Lung (tissue), 17 donors: ENCODE measurements at places on chromosomes 4 and X.

- peak; percentile 75 for DNase-seq
Measured at GRCh38 chr4:113452868-113453620, 308.5 kb downstream of the CAMK2D start.

DNA sequence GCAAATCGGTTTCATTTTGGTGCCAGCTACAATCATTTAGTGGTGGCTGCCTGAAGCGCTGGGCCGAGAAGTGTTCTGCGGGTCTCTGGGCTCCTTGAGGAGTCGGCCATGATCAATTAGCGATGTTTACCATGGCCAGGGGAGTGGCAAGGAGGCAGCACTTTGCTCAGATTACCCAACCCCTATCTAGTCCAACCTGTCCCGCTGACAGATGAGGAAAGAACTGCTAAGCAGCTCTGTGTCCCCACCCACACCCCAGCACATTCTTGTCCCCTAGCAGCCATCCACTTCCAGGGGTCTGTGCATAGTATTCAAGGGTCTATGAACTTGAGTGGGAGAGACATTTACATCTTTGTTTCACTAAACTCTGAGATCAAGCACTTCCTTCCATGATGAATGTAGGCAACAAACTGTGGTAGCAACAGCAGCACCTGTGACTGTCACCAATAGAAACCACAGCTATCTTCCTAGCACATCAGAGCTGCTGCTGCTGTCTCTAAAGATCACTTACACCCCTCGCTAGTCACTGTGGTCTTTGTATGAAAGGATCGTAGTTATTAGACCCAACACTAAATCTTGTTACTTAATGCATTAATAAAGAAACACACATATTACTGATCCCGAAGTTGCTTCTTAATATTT, 331.6 kb downstream of the BCOR start:
- DNase-seq: no peak

- DNase-seq: no peak
Measured at GRCh38 chr4:118825799-118826198, 10.1 kb downstream of the SEC24D start.

GRCh38 chr4:24096603-24097002, 206.8 kb upstream of the PPARGC1A start:
- DNase-seq: no peak

DNA sequence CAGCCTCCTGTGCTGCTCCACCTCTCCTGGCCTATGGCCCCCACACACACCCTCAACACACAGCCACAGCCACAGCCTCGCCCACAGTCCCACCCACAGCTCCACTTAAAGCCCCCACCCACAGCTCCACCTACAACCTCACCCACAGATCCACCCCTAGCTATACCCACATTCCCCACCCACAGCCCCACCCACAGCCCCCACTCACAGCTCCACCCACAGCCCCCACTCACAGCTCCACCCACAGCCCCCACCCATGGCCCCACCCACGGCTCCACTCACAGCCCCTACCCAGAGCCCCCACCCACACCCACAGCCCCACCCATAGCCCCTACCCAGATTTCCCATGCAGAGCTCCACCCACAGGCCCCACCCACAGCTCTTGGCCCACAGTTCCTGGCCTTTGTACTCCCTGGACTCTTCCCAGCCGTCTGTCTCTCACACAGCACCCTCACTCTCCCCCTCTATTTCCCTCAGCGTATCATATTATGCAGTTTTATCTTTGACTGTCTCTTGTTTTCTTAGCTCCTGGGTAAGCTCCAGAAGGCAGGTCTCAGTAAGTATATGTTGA, 322.5 kb downstream of the EVC2 start:
- peak; percentile 31 for DNase-seq

GRCh38 chr4:113760094-113760794, 1.3 kb downstream of the CAMK2D start:
- DNase-seq: peak; percentile 47

GRCh38 chrX:149003863-149004660, 501.0 kb downstream of the IDS start:
- no peak for DNase-seq

DNA sequence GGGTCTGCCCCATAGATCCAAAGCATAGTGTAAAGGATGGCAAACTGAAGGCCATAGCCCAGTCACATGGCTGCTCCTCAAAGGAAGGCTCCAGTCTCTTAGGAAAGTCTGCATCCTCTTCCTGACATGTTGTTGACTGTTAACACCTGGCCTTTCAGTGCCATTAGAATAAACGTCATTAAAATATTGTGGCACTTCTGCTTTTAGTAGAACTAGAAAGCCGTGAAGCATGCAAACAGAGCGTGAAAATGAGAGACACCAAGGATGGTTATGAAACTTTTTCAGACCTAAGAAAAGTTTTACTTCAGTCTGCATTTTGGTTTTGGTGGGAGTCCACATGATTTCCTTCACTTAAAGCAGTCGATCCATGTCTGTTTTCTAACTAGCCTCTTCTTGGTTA, 41.1 kb upstream of the AFF2 start:
- no peak for DNase-seq

GRCh38 chr4:100879471-100879870, 361.6 kb upstream of the EMCN start:
- DNase-seq: no peak

- DNase-seq: no peak
Measured at GRCh38 chr4:3681191-3681590, 85.0 kb upstream of the ADRA2C start.

- DNase-seq: no peak
Measured at GRCh38 chr4:147104768-147105167, 159.1 kb upstream of the TTC29 start.

DNA sequence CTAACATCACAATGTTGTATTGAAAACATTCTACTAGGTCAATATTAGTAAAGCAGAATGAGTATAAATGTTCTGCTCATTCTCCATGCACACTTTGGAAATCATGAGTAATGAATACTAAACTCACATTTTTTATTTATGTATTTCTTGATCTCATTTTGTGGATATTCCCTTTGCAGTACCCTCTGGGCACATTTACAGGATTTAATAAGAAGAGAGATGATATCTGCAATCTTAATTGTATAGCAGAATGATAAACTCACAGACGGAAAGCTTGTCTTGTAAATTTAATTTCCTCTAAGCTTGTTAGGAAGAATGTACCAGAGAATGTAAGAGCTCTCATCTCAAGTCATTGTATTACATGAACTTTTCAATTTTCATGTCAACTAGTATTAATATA, 1279.7 kb downstream of the PCDH7 start:
- DNase-seq: no peak

- no peak for DNase-seq
Measured at GRCh38 chrX:137771537-137771936, 205.6 kb downstream of the ZIC3 start.

DNA sequence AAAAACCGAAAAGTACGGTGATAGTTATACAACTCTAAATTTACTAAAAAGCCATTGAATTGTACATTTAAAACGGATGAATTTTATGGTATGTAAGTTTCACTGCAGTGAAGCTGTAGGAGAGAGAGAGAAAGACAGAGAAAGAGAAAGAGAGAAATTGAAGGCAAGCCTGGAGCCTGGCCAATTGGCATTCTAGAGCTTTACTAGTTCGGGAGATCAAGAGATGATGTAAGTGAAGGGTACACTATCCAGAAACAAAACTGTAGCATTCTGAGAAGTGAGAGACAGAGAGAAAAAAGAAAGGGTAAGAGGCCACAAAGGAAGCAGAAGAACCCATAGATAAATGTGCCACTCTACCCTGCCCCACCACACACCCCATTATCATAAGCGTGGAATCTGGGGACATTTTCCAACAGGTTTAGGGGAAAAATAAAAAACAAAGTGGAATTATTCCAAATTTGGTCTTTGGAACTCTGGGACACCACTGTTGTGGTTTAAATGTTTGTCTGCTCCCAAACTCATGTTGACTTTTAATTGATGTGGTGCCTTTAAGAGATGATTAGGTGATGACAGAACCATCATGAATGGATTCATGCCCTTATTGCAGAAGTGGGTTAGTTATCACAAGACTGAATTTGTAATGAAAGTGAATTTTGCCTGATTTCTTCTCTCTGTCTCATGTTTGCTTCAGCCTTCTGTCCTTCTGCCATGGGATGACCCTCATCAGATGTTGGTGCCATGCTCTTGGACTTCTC, 123.0 kb upstream of the PLS3 start:
- DNase-seq: peak; percentile 75

DNA sequence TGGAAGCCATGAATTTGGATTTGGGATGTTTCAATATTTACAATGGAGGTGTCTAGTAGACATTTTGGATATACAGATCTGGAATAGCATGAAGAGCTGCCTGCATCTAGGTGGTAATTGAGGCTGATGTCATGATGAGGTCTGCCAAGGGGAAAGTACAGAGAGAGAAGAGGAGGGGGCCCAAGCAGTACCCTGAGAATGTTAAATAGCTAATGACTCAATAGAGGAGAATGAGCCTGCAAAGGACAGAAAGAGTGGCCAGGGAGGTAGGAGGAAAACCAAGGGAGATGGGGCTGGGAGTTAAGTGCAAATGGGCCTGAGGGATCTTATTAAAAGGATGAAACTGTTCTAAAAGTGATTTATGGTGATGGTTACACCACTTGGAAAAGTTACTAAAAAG, 182.2 kb upstream of the KIT start:
- no peak for DNase-seq

DNA sequence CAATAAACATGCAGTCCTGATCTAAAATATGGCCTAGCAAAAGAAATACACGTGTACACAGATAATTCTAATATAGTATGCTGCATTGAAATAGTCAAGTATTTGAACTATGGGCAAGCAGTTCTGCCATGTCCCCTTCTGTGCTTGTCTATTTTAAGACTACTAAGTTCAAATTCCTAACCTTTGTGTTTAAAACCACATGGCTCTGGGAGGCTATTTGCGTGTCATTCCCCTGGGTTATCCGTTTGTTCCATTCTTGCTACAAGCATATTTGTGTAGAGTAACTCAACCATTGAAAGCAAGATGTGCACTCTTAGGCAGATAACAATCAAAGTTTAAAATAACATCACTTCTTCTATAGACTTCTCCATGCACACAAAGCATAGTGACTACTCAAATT, 25.4 kb upstream of the TBC1D1 start:
- no peak for DNase-seq

DNA sequence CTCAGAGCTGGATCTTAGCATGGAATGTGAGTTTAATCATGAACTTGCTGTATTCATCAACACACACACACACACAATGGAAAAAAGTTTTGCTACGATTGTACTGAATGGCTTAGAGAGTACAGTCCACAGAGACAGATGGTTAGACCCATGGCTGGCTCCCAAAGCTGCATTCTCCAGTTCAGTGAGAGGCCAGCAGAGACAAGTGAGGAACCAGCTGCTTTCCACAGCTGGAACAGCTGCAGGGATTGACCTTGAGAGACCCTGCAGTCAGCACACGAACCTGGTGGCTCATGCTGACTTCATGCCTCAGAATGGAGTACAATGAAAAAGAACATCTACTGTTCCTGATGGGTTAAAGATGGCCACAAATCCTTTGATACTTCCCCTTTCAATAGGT, 94.5 kb downstream of the DHX15 start:
- peak; percentile 81 for DNase-seq

- DNase-seq: no peak
Measured at GRCh38 chr4:87045234-87045558, 110.4 kb downstream of the AFF1 start.

- no peak for DNase-seq
Measured at GRCh38 chrX:132216806-132217202, 2.4 kb downstream of the RAP2C start.

GRCh38 chr4:38605181-38605752, 58.7 kb upstream of the KLF3 start:
- peak; percentile 24 for DNase-seq

DNA sequence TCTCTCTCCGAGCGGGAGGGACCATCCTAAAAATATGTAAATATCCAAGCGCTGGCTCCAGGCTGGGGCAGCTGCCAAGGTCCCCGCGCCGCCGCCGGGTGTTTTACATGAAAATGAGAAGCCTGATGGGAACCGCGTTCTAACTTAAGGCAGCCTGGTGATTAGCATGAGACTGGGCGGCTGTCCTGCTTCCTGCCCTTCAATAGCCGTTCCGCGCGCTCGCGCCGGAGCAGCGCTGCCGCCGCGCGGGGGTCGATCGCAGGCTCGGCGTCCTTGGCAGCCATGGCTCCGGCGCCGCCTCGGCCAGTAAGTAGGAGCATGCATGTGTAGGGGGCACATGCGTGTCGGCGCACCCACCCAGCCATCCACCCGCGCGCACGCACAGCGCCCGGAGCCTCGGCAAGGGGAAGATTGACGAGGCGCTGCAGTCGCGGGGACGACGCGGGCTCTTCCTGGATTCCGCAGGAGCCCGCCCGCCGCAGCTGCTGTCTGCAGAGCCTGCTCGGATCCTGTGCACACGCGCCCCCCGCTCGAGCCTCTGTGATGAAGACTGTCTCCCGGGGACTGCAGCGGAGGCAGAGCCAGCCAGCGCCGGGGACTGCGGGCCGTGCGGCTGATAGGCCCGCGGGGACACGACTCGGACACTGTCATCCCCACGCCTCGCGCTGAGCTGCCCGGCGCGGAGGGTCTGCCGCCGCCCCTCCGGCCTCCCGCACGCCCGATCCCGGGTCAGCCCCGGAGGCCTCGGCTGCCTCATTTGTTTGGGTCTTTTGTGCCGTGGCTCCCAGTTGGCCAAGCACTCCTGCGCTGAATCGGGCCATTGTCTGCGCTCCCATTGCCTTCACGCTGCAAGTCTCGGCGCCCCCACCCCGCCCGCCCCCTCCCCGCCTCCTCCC, 734 bp downstream of the STOX2 start:
- peak; percentile 75 for DNase-seq

GRCh38 chr4:87975466-87975865, at the start of gene SPP1:
Gene SPP1, plus strand, starts transcription at chr4:87975714. Its CDS starts 1,182 bp downstream, at chr4:87976896.
- DNase-seq: peak; percentile 6

DNA sequence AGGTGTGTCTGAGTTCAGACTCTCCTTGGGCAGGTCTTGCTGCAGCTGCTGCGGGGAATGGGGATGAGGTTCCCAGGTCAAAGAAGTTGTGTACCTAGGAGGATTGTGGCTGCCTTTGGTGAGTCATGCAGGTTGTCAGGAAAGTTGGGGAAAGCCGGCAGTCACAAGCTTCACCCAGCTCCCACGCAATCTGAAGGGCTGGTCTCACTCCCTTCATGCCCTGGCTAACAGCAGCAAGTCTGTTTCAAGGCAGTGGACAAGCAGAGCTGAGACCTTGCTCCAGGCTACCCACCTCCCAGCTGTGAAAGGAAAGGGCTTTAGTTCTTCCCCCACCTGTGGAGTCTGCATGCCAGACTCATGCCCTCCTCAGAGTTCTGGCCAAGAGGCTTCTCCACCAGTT, 287.2 kb downstream of the DTHD1 start:
- no peak for DNase-seq

GRCh38 chrX:14027511-14028019, 2.1 kb downstream of the GEMIN8 start:
- DNase-seq: no peak

DNA sequence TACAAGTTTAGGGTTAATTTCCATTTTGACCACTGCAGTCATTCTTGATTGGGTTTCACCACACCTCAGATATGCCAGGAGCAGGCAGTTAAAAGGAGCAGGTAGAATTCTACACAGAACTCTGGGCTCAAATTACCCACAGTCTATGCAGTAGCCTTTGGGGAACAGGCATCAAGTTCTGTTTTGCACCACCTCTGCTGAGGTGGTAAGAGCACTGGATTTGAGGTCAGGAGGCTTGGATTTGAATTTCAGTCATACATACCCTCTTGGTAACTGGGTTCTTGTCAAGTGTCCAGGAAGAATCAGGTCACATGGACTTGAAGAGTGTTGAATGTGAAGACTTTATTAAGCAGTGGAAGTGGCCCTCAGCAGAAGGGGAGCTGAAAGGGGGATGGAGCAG, 40.4 kb upstream of the PGK1 start:
- DNase-seq: no peak

- DNase-seq: no peak
Measured at GRCh38 chr4:66048861-66049260, 378.6 kb upstream of the EPHA5 start.

GRCh38 chr4:156792462-156793085, 179.0 kb downstream of the PDGFC start:
- DNase-seq: no peak
